ENCODE measurements at places on chromosomes 12 and 14.

DNA sequence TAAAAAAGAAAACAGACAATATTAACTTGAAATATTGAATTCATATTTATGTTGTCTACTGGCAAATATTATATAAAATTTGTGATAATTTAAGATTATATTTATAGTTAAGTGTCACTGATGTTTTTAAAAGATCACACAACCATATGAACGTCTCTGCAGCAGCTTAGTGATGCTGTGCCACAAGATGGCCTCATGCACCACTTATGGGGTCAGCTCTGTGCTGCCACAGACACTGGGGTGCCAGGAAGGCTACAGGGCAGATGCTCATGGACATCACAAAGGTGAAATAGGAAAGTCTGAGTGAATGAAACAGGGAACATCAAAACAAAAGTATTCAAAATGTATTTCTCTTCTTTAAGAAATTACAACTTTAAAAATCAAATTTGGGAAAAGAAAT, 13.1 kb downstream of the ATXN3 start:
- DNase-seq: no peak

DNA sequence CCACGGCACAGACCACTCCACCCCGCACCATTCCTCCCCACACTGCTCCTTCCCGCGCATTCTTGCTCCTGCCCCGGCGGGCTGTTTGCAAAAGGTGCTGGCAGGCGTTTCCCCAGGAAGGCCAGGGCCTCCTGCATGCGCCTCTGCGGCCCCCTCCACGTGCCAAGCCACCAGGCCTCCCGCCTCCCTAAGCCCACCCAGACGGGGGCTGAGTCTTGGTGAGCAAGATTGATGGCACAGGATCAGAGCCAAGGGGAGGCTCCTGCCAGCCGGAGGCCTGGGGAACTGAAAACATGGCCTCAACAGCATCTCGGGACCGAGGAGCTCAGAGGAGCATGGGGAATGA, 328.3 kb upstream of the DIO3 start:
- peak; percentile 55 for DNase-seq

DNA sequence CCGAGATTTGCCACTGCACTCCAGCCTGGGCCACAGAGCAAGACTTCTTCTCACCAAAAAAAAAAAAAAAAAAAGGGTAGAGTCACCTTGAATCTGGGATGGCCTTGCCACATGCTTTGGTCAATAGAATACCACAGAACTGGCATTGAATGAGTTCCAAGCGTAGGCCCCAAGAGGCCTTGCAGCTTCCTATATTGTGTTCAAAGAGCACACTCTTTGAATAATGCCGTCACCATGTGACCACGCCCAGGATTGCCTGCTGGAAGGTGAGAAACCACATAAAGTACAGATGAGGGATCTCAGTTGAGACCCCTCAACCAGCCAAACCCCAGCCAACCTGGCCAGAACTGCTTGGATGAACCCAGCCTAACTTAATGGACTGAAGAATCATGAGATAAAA, 239.2 kb upstream of the AMIGO2 start:
- DNase-seq: no peak

DNA sequence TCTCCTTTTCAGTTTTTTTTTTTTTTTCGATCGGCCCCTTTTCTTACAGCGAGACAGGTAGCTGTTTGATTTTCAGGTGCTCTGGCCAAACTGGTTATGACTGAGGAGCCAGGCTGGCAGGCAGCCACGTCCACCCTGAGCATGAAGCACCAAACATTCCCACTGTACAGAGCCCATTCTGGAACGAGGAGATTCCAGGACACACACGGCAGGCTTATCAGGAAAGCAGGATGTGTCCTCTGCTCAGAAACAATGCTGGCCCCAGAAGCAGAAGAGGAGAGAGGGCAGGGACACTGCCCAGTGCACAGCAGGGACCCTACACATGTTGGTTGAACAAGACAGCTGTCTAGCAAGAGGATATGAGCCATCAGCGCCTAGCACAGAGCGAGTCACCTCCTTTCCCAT, 3.7 kb upstream of the KRT2 start:
- DNase-seq: peak; percentile 29

GRCh38 chr14:100660882-100661635, 65.6 kb upstream of the DLK1 start:
- DNase-seq: no peak

GRCh38 chr12:66668311-66668710, 10.6 kb downstream of the GRIP1 start:
- no peak for DNase-seq

DNA sequence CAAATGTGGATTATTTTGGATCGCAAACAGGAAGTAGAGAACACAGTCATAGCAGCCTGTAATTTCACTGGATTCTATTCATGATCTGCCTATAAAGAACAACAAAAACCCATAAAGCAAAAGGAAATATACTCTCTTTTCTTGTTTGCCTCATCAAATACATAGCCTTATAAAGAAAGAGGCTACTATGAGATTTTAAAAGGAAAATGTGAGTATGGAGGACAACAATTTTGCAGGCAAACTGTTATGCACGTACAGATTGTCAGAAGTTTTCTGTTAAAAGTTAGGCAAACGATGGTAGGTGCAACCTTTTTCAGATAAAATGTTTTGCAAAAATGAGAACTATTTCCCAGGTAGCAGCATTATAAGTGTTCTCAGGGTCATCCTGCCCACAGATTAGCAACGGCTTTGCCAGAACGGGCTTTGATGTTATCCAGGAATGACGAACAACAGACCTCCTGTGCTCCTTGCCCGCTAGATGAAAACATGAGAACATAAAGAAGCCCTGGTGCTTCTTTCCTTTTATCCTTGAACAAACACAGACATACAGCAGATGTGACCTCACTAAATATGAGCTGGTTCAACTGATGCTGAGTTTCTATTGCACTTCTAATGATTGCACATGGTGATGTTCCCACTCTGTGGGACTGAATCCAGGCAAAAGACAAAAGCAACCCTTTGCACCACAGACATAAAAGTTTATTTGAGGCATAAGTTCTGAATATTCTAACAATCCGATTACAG, 88.1 kb downstream of the ITPR2 start:
- no peak for DNase-seq

- DNase-seq: no peak
Observed at GRCh38 chr12:94171595-94171930, 23.2 kb downstream of the PLXNC1 start.

DNA sequence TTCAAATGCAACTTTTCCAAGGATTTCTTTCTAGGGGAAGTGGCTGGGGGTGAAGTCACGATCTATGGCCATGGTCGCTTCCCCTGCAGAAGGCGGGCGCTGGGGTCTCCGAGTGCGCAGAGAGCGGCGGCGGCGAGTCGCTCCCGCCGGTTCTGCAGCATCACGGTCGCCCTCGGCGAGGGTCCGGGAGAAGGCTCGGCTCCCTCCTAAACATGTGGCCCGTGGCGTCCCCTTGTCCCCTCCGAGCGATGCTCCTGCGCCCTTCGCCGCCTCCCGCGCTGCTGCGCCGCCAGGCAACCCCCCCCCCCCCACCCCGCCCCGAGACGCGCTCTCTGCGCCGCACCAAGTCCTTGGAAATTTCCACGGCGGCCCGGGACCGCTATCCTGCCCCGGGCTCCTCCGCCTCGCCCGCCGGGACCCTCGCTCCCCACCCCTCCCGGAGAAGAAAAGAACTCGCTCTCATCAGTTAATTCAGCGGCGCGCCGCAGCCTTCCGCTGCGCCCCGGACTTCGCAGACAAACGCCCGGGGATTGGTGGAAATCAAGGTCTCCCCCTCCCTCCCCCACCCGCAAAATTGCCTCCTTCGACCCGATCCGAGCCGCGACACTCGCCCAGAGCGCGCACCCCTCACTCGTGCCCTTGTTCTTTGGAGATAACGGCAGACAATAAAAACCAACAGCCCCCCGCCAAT, at the start of gene ST8SIA1:
Gene ST8SIA1, minus strand, starts transcription at position 298 of the 691 bp plus-strand sequence. CDS start 475 bp downstream, outside the sequence.
- no peak for DNase-seq

DNA sequence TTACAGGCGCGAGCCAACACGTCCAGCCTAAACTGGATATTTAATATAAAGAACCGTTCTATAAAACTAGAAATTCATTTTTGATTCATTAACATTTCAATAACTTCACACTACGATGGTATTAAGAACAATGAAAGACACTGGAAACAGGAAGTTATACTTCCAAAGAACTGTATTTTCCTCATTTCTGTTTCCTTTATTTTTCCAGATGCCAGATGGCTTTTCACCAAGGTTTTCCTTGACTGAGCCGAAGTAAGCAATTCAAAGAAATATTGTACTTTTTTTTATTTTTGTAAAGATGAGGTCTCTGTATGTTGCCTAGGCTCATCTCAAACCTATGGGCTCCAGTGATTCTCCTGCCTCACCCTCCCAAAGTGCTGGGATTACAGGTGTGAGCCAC, 28.2 kb downstream of the EEA1 start:
- DNase-seq: no peak

DNA sequence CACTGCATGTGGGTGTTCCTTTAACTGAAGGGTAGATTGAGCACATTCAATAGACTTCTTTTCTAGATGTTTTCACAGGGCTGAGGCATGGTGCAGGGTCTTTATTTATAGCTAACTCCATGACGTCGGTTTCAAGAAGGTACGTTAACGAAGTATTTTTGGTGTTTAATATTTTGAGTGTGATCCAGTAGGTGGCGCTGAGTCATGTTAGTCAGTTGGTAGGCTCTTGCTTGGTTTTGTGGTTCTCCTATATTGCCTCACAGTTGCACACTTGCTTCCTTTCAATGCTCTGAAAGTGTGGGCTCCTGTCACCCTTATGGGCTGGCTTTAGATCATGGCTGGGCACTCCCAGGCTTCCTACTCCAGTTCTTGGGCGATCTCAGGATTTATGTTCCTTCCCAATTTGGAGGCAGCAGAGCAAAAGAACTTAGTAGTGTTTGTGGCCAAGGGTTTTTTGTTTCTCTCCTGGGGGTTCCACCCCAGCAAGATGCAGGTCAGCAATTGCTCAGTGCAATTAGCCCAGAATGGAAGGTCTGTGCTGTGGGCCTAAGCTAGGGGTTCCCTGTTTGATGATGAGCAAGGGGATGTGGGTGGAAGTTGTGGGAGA, 471.6 kb upstream of the FOXG1 start:
- no peak for DNase-seq

GRCh38 chr12:125229878-125230530, 164.8 kb downstream of the AACS start:
- DNase-seq: no peak

DNA sequence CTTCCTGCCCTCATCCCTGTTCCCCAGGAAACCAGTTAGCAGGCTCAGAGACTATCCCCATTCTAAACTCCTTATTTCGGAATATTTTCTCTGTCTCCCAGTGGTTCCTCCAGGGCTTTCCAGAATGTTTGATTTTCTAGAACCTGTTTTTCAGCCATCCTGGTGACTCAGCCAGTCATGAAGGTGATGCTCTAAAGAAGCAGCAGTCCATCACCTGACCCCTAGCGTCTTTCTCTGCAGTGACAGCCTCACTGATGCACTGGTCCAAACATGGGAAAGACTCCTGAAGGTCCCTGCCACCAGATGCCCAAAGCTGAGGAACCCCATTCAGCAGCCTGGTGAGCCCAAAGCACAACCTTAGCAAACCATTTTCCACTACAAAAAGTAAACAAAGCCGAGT, 212.6 kb downstream of the PHETA1 start:
- DNase-seq: no peak

GRCh38 chr12:52277486-52278245, 3.2 kb downstream of the KRT86 start:
- peak; percentile 71 for DNase-seq

- no peak for DNase-seq
Observed at GRCh38 chr14:91246051-91246852, 1.7 kb upstream of the GPR68 start.

- DNase-seq: no peak
Observed at GRCh38 chr12:24584032-24584675, 364.7 kb downstream of the BCAT1 start.

- DNase-seq: no peak
Observed at GRCh38 chr12:66288121-66288520, 14.2 kb upstream of the HELB start.

- no peak for DNase-seq
Observed at GRCh38 chr14:83994020-83994419, 1535.9 kb upstream of the FLRT2 start.

DNA sequence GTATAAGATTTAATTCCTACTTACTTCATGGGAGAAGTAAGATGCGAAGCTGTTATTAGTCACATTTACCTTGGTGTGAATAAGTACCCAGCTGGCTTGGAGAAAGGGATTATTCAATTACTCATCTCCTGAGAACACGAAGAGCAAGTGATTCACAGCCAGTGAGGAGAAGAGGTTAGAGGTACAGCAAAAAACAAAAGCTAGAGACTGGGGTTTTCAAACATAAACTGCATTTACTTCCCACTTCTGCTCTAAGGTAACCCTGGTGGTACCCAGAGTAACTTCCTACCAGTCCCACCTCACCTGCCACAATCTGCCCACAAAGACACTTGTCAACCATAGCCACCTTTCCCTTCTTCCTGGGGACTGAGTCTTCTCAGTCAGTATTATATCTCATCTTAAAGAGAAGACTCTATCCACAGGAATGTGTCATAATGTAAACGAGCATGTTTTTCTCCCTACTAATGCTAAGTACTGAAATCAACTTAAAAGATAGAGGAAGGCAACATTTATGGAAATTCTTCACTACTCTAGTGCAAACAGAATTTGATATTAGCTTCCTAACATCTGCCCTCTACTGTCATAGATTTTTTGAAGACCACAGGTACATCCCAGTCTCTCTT, 6.0 kb upstream of the IL22 start:
- DNase-seq: no peak

- DNase-seq: no peak
Observed at GRCh38 chr12:56255671-56256070, 2.5 kb downstream of the ANKRD52 start.

GRCh38 chr14:85897808-85898207, 367.9 kb downstream of the FLRT2 start:
- DNase-seq: no peak

- DNase-seq: no peak
Observed at GRCh38 chr14:102774391-102775153, 2.7 kb upstream of the TRAF3 start.

DNA sequence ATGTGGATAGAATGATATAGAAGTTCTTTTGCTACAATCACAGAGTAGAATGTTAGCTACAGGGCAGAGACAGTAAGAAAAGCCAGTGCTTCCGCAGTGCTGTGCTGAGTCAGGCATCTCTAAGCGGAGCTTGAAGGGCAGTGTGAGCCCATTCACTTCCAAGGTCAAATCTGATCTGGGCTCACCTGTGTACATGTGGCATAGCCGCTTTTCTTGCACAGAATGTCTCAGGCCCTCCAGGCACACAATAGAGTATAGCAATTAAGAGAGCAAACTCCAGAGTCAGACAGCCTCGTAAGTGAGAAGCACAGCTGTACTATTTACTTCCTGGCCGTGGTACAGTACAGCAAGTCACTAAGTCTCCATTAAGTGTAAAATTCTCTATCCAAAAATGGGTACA, 26.8 kb downstream of the CORO1C start:
- DNase-seq: no peak

DNA sequence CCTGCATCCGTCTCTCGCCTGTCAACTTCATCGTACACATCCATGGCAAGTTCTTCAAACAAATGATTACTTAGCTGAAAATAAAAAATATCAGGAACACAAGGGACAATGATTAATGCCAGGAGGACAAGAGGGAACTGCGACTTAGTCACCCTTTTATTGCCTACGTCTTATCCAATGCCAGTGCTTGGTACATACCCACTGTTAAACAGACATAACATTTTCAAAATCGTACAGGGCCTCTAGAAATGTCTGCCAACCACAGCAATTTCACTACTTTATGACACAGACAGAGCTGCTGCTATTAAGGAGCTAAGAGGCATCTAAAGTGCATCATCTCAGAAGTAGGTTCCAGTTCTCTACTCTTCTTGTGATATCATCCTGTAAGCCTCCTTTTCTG, 34.6 kb downstream of the GIT2 start:
- DNase-seq: no peak

- DNase-seq: no peak
Observed at GRCh38 chr14:104642540-104642868, 37.9 kb upstream of the TMEM179 start.

- no peak for DNase-seq
Observed at GRCh38 chr12:47231456-47231855, 151.7 kb upstream of the AMIGO2 start.

All from coronary artery (tissue), 2 donors.